ENCODE measurements at places on chromosomes 12 and 14.

DNA sequence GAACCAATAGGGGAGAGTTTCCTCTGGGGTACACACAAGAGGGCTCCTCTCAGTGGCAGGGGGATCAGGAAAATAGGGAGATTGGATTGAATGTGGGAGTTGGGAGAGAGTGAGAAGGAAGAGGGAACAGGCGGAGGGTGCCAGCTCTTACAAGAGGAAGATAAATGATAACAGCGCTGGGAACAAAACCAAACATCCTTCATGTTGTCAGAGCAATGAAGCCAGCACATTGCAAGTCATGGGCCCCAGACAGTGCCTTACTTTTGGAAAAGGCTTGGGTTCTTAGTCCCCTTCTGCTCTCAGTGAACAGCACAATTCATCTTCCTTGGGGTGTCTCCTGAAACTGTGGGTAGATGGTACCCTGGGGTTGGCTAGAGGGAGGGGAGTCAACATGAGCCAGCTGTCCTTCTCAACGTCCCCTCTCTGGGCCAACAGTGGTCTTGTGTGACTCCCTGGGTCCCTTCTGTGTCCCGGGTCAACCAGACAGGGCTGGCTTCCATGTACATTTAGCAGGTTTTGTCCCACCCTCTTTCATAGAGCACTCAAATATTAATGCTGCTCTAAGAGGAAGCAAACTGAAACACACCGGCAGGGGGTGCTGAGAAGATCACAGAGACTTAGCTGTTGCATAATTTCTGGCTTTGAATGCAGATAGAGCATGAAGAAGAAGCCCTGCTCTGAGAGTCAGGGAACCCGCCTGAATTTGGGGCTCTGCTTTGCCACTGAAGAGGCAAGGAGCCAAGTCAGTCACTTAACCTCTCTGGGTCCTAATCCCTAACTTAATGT, 138.5 kb downstream of the ESRRB start:
- peak; percentile 2 for DNase-seq

GRCh38 chr12:15977999-15978951, 67.1 kb downstream of the DERA start:
- no peak for DNase-seq

- no peak for DNase-seq
Measured at GRCh38 chr14:24011051-24011450, 22.3 kb downstream of the DHRS4L2 start.

GRCh38 chr14:105489542-105490266, 1.3 kb upstream of the TEDC1 start:
- peak; percentile 62 for DNase-seq

DNA sequence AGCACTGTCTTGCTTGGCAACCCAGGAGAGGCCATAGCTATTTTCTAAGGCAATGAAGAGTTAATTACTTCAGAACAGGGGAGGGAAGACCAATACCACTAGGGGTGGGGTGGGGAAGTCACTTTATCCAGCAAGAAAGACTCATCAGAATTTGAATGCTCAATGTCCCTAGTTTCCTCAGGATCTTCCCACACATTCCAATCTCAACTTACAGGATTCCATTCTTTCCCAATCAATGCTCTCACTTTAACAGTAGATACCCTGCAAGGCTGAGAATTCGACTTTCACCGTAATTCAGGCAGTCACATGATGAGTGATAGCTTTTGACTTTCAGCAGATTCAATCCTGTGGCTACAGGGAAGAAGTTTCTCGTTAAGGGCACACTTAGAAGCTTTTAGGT, 526.6 kb upstream of the SEL1L start:
- no peak for DNase-seq

GRCh38 chr12:64729909-64730587, 29.2 kb downstream of the GNS start:
- no peak for DNase-seq

DNA sequence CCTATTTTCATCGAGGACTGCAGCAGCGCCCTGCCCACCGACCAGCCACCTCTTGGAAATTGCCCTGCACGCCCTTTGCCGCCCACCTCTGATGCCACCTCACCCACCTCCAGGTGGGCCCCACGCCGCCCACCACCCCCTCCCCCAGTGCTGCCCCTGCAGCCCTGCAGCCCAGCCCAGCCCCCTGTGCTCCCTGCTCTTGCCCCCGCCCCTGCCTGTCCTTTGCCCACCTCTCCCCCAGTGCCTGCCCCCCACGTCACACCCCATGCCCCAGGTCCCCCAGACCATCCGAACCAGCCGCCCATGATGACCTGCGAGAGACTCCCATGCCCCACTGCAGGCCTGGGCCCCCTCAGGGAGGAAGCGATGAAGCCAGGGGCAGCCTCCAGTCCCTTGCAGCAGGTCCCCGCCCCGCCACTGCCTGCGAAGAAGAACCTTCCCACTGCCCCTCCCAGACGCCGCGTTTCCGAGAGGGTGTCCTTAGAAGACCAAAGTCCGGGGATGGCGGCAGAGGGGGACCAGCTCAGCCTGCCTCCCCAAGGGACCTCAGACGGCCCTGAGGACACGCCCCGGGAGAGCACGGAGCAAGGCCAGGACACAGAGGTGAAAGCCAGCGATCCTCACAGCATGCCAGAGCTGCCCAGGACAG, 96.5 kb downstream of the LGMN start:
- no peak for DNase-seq

DNA sequence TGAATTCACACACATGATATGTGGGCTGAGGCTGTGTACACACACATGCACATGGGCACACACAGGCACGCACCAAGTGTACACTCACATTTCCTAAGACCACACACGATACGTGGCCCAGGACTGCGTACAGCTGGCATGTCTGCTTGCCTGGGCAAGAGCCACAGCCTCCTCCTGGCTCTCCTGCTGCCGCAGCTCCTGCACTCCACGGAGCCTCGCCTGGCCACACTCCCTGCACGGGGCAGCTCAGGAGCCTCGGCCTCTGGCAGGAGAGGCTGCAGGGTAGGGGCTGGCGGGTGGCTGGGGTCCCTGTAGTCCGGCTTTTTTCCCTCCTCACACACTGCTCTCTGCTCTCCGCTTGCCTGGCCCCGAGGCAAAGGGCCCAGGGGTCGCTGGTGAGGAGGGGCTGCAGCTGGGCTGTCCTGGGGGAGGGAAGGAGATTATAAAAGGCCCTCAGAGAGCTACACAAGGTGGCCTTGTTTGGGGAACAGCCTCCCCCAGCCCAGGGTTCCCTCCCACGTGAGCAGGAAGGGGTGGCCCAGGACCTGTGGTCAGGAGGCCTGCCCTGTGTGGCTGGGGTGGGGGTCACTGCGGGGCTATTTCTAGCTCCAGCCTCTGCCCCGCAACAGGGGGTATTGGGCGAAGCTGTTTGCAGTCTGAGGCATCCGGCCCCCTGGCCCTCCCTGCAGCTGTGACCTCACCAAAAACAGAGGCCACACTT, 89.0 kb upstream of the SFSWAP start:
- no peak for DNase-seq

DNA sequence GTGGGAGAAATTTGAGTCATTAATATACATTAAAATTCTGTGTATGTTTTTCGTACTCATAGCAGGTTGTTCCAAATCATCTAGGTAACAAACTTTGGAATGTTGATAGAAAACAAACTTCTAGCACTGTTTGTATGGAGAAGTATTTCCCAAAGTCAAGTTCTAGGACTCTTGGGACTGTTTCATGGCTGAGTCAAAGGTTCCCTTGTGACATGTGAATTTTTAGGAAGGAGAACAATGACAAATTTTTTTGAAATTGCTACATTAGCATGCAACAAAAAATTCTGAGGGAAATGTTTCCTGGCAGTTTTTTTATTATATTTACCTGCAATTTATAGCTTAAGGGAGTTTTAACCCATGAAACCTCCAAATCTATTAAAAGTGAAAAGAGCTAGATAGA, 73.8 kb downstream of the RASSF8 start:
- no peak for DNase-seq

DNA sequence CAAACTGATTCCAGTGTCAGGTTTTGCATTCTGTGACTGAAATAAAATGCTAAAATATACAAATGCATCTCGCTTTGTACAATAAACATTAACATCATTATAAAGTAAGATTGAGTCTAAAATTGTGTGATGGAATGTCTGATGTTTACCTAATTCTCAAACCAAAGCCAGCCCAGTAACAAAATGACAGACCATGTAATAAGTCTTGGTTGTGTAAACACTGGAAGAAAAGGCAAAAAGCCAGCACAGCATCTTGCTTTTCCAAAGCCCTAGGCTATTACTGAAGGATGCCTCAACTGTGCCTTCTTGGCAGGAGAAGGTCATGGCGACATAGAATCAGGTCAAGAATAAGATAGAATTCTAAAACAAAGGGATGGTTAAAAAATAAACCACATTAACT, 169.6 kb downstream of the EGLN3 start:
- DNase-seq, result no peak

- DNase-seq, result peak; percentile 80
Measured at GRCh38 chr12:123519141-123520001, 14.1 kb downstream of the RILPL1 start.

DNA sequence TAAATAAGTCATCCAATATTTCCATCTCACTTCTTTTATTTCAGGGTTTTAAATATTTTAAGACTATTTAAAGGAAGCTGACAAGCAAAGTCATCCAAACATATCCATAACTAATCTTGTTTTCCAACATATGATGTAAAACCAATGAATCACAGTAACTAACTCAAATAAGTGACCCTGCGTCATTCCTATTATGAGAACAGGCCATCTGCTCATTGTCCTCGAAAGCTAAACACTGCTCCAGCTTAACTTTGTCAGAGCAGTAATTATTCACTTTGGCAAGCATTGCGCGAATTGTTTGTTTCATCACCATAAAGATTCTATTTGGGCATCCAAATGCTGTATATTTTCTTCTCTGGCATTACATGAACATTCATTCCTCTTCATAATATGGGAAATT, 99.1 kb downstream of the CAPZA3 start:
- DNase-seq, result no peak
